Hematopoietic multipotent progenitor cell (in vitro differentiated cells): ENCODE measurements at places on chromosomes 6 and 20. TPM values are rescaled to one million over a fixed set of nuclear protein-coding genes. Genes with fewer than 3 reads are reported as not detected.

CGA gene
- total RNA-seq = not detected

MDC1 gene
- total RNA-seq = 14.0 TPM

DNA sequence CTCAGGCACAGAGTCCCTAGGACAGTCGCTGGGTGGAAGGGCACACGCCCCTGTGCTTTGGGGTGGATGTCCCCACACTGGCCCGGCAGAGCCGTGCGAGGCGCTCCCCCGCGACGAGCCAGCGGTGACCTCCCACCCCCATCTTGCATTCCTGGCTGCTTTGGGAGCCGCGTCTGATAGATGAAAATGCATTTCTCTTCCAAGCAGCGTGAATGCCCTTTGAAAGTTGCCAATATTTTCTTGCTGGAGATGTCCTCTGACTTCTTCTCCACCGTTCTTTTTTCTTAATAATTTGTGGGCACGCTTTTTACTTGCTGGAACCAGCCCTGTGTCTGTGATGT, 29.9 kb downstream of the COL20A1 start:
- DNase-seq = no peak

DNA sequence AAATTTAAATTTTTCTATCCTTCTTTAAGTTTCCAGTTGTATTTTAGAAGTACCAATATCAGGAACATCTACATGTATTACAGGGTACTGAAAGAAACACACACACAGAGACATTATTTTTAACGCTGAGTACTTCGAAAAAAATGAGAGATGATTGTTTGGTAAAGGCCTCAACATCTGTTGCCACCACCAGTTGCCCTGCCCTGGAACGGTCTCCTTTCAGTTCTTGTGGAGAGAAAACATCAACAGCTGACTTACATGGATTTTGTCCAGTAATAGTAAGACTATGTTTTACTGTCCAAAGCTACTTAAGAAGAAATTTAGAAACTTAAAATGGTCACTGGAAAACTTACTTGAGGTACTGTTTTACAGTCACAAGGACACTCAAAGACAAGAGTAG, 16.7 kb downstream of the HMGCLL1 start:
- no peak for DNase-seq

GRM4 gene
- under 0.01 TPM for total RNA-seq

DNA sequence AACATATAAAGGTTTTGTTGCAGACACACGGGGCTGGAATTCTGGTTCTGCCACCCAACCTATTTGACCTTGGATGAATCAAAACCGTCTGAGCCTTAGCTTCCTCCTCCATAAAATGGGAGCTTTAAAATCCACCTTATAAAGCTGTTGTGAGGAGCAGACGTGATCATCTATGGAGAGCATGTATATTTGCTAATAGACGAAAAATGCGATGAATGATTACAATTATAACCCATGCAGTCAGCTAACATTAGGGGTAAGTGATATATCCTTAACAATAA, 586 bp upstream of the NUP153 start:
- no peak for DNase-seq

GRCh38 chr20:19232997-19233794, 20.8 kb downstream of the SLC24A3 start:
- DNase-seq = no peak

- DNase-seq = no peak
Observed at GRCh38 chr20:15843777-15844176, 729.5 kb downstream of the KIF16B start.

DNA sequence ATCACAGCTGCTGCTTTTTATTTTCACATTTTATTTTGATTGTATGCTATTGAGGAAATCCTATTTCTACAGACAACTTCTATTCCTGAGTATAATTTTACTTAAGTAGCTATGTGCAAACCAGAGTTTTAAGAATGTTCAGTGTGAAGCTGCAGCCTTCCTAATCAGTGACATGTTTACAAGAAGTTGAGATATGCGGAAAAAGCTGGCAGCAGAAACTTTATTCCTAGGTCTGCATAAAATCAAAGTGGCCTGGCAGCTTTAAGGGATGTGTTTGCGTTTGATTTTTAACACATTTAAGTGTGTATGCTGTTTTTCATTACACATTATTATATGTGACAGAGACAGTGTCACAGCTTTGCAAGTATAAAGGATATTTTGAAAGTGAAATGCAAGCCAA, 26.3 kb downstream of the MAPK14 start:
- no peak for DNase-seq

ITPR3 gene
- total RNA-seq = 10.5 TPM

- no peak for DNase-seq
Observed at GRCh38 chr6:89966228-89966544, 71.9 kb downstream of the GJA10 start.

DNA sequence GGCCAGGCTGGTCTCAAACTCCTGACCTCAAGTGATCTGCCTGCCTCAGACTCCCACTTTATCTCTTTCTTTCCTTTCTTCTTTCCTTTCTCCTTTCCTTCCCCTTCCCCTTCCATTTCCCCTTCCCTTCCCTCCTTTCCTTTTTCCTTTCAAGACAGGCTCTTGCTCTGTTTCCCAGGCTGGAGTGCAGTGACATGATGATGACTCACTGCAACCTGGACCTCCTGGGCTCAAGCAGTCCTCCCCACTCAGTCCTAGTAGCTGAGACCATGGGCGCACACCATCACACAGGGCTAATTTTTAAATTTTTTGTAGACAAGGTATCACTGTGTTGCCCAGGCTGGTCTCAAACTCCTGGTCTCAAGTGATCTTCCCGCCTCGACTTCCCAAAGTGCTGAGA, 377.6 kb upstream of the ZFP64 start:
- DNase-seq = no peak

HLA-DPB1 gene
- 396 TPM for total RNA-seq

DNA sequence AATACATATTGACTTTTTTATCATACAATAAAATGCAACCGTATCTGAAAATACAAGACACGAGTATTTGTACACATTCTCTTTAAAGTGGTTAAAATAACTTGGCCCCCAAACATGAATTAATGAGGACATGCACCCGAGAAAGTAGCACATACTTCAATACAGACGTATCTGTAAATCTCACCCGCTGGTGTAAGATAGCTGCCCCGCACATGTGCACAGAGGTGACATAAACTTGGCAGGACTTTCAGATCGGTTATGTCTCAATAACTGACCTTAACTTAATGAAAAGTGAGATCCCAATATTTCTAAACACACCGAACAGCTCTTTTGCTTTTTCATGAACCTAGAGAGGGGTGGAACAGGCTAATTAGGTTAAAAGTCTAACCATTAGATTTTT, 91.5 kb upstream of the RPS6KA2 start:
- no peak for DNase-seq

MRPL14 gene
- 20.5 TPM for total RNA-seq

GRCh38 chr6:24439858-24440539, 37.3 kb downstream of the MRS2 start:
- no peak for DNase-seq

DEFB132 gene
- not detected for total RNA-seq

DNA sequence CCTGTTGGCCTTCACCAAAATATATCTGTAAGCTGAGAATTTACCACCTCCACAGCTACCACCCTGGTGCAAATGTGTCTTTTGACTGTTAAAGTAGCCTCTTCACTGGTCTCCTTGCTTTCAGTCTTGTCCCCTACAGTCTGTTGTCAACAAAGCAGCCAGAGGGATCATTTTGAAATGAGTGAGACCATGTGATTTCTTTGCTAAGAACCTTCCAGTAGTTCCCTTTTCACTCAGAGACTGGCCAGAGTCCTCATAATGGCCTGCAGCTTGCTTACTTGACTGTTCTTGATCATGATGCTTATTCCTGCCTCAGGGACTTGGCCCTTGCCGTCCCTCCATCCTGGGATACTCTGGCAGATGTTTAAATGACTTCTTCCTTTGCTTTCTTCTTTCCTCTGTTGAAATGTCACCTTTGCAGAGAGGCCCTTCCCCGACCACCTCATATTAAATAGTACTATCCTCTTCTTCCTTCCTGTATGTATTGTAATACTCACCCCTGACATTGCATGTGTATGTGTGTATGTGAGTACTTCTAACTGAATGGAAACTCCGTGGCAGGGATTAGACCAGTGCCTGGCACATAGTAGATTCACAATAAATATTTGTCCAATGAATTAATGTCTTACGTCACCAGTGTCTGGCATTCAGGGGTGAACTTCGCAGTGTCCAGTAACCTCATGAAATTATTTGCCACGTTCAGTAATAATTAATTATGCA, 5.0 kb downstream of the MANBAL start:
- no peak for DNase-seq

- DNase-seq = no peak
Observed at GRCh38 chr20:52446421-52447224, 255.0 kb upstream of the ZFP64 start.

DNA sequence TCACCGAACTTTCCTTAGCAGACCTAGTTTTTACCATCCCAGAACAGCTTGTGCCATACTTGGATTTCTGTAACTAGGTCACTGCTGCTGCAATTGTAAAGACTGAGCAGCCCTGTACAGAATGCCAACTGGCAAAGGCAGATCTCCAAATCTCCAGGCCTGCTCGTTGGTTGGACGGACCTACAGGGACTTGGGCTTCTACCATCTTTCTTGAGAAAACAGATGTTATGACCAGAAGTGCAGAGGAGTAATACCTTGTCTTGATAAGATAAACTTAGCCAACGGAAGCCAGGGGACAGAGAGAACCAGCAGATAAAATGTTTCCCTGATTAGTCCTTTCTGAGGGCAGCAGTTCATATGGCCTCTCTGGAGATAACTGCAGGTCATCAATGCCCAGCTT, 304.1 kb downstream of the RFPL4B start:
- DNase-seq = no peak

DNA sequence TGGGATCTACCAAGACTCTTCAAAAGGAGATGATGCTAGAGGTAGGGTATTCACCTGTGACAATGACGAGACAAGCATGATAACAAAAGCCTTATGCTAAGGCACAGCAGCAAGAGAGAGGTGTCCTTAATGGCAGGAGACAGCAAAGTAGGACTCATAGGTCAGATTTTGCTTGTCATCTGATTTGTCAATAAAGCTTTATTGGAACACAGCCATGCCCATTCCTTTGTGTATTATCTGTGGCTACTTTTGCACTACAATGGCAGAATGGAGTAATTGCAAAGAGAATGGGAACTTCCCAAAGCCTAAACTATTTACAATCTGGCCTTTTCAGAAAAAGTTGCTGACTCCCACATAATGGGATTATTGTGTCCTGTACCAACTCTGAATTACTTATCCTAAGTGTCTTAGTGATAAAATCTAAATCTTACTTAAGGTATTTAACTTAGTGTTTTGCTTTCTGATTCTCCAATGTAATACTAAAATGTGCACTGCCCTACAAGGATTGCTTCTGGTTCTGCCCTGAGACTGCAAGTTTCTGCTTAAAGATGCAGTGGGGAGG, 221.6 kb downstream of the CDC5L start:
- no peak for DNase-seq

- no peak for DNase-seq
Observed at GRCh38 chr6:159646733-159647132, 46.3 kb downstream of the SOD2 start.

DNA sequence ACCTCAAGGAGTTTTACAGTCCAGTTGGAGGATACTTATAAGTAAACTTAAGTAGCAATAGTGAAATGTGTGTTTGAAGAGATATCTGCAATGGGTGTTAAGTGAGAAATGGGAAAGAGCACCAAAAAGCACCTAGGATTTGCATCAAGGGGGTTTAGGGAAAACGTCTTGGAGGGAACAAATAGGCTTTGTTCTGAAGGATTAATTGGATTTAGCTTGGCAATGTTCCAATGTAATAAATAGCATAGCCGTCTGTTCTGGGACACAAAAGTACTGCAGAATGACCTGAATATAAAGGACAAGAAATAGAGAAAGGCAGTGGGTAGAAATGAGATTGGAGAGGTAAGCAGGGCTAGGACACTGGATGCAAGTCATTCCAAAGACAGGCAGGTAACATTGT, 2.8 kb upstream of the MYO6 start:
- DNase-seq = no peak

GRCh38 chr20:60295214-60295613, 337.0 kb downstream of the CDH26 start:
- no peak for DNase-seq

DNA sequence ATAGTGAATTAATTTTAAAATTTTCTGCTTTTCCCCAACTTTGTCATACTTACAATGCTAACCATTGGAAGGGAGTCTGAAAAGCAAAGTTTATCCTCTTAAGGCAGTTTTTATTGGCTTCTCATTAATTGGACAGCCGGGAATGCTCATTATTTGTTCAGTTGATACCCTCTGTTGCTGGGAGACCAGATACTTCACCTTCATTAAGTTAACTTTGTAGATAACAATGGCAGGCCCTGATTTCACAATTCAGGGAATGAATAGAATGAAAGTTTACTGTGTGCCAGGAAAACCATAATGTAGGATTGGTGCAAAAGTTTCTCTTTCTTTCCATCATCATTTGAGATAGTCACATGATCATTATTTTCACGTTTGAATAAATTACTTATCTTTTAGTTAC, 49.0 kb downstream of the COL19A1 start:
- DNase-seq = no peak

GRCh38 chr6:148593130-148593812, 153.6 kb upstream of the UST start:
- no peak for DNase-seq

DNA sequence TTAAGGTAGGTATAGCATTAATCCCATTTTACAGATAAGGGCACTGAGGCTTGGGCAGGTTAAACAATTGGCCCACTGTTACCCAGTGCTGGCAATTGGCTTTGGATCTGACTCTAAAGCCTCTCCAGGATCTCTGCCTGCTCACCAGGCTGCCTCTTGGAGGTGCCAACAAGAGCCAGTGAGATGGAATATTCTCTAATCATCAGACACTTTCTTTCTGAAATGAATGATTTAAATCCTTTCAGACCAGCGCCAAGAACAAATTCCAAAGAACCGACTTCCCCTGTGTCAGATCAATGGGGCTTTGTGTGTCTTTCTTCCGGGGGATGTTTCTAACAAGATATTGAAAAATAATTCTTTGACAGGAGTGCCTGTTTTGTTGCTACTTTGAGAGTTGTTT, 23.6 kb downstream of the CYP39A1 start:
- DNase-seq = no peak

DNA sequence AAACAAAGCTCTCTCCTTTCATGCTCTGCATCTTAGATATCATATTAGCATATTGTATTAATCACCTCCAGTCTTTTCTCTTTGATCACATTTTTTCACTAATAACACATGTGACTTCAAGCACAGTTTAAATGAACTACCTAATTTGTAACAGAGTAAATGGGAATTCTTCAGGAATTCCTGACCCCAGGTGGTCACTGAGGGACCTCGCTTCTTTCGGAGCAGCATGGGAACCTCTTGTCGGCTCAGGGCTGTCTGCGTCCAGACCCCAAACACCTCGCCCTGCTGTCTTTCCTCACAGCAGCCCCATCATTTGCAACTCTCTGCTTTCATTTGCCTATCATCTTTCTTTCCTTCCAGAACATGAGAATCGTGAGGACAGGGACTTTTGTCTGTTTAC, 103.5 kb downstream of the DACT2 start:
- no peak for DNase-seq

TREML2 gene
- 8.1 TPM for total RNA-seq

DNA sequence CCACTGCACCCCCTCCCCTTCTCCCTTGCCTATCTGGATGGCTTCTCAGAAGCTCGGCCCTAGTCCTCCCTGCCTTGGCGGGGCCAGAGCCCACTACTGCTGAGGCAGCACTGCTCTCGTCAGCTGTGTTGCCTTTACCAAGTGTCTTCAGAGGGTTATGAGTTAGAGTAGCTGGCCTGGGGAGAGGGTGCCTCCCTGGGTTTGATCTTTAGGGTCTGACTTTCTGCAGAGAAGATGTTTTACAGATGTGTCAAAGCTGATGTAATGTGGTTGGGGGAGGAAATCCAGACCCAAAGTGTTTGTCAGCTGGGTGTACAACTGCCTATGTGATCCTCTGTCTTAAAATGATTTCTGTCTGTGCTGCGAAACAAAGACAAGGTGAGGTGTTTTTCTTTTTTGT, 30.4 kb upstream of the PI16 start:
- no peak for DNase-seq

KCNQ2 gene
- 0.27 TPM for total RNA-seq
